CD4-positive, alpha-beta T cell treated with Interleukin-1 beta for 1 hour (primary cell): ENCODE measurements at places on chromosomes 12 and 14.

DNA sequence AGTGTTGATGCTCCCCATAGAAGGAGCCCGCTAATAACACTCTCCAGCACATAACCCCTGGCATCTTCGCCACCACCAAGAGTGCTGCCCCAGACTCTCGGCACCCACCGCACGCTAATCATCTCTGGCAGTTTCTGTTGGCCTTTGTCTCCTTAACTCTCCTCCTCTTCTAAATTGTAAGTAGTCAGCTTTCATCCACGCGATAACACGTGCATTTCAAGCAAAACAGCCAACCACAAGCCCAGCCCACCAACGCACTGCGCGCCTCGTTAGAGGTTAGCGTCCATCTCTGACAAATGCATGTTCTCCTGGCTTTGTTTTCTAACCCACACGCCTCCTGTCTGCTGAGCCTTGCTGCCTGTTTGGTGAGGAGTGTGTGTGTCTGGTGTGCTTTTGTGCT lies 61.1 kb upstream of the RIN3 start:
- DNase-seq: no peak

DNA sequence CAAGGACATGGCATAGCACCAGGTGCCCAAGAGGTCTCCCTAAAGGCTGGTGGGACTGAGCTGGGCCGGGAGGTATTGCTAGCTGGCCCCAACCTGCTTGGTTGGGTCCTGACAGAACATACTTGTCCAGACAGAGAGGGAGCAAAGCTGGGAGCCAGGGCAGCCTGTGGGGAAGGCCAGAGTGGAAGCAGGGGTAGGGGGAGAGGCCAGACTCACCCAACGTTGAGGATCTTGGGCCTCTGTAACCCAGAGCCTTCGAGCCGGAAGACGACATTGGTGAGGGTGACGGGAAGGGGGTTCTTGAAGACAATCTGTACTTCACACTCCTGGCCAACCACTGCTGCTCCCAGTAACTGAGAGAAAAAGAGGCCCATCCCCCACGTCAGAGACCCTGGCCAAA lies 9.0 kb downstream of the TGM1 start:
- DNase-seq: no peak

DNA sequence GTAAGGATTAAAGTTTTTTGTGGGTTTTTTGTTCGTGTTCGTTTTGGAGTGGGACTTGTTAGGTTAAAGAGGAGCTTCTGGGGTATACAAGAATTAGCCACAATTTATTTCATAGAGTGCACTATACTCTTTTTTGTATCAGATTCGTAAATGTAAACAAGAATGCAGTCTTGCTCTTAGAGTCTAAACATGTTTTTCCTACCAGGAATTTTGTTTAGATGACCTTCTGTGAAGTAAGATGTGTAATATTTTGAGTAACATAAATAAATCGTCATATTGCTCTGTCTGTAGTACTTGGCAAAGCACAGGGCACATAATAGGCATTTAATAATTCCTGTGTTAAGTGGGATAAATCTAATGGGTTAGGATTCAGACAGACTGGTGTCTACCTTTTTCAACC lies 9.6 kb downstream of the CNOT2 start:
- DNase-seq: no peak

- no peak for DNase-seq
Measured at GRCh38 chr12:1491983-1492697, 102.2 kb downstream of the FBXL14 start.

GRCh38 chr12:131733874-131734273 lies 23.0 kb downstream of the SFSWAP start:
- DNase-seq: no peak

DNA sequence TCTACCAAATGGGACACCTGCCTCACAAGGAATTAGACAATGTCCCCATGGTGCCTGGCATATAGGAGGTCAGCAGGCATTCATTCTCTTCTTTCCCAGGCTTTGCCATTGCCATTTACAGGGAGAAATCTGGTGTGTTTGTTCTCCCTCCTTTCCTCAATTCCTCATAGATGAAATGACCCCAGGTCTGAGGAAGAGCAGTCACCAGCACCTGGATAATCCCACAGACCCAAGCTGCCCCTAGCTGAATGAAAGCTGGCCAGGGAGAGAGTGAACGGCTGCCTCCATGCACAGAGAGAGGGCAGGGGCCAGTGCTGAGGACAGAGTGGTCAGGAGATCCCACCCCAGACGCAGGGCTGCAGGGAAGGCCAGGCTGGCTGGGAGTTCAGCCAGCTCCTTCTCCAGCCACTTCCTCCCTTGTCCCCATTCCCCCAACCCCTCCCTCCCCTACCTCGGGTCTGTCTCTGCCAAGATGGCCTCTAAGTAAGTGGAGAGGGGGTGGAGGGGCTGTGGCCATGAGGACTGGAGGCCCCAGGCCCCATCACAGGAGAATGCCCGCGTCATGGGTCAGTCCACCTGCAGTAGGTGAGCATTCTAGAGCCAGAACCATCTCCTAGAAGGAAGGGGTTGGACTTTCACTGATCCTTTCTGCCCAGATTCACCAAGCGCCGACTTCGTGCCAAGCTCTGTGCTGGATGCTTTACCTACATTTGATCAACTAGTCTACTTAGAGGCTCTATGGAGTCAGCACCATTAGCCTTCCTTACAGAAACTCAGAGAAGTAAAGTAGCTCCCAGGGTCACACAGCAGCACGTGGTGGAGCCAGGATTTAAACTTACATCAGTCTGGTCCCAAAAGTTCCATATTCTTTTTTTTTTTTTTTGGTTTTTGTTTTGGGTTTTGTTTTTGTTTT lies 2.0 kb upstream of the KRT4 start:
- no peak for DNase-seq

DNA sequence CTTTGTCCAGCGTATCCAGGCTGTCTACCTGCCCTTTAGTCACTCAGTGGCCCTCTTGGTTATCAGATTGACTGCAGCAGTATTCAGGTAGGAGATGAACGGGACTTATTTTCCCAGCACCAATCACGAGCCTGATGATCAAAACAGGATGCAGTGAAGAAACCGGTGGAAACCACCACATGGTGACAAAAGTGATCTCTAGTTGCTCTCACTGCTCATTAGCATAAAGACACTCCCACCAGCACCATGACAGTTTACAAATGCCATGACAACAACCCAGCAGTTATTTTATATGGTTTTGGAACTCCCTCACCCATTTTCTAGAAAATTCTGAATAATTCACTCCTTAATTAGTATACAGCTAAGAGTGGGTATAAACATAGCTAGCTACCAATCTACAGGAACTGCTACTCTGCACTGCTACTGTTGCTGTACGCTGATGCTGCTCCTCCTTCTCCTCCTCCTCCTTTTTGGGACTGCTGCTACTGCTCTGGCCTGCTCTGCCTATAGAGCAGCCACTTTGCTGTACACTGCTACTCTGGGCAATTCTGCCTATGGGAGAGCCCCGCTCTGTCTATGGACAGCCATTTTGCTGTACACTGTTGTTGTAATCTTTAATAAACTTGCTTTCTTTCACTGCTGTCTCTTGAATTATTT lies 142.5 kb upstream of the SSTR1 start:
- DNase-seq: peak; percentile 81

- DNase-seq: no peak
Measured at GRCh38 chr12:124861898-124862676, 1.6 kb downstream of the SCARB1 start.

- DNase-seq: no peak
Measured at GRCh38 chr14:77316872-77317301, 3.8 kb downstream of the POMT2 start.

DNA sequence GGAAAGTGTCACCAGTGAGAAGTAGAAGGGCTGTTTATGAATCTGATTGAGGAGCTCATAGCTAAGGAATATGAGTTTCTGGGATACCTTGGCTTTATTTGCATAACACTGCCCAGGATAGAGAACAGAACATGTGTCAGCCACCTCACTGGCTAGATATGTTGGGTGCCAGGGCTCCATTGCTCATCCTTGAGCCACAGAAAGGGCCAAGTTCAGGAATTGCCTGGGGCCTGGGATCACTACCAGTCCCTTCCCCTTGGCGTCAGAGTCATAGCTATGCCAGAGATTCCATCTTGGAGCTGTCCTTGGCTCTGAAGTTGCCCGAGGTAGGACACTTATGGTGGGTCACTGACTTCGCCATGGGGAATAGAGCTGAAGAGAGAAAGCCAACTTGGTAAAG lies 49.0 kb downstream of the IFT43 start:
- no peak for DNase-seq

- DNase-seq: no peak
Measured at GRCh38 chr14:30084811-30085210, 157.2 kb upstream of the PRKD1 start.

- no peak for DNase-seq
Measured at GRCh38 chr12:1995205-1995896, 8.9 kb downstream of the DCP1B start.

- no peak for DNase-seq
Measured at GRCh38 chr12:117377758-117378157, 16.3 kb upstream of the NOS1 start.

- no peak for DNase-seq
Measured at GRCh38 chr14:77547512-77548180, 49.0 kb upstream of the ISM2 start.

DNA sequence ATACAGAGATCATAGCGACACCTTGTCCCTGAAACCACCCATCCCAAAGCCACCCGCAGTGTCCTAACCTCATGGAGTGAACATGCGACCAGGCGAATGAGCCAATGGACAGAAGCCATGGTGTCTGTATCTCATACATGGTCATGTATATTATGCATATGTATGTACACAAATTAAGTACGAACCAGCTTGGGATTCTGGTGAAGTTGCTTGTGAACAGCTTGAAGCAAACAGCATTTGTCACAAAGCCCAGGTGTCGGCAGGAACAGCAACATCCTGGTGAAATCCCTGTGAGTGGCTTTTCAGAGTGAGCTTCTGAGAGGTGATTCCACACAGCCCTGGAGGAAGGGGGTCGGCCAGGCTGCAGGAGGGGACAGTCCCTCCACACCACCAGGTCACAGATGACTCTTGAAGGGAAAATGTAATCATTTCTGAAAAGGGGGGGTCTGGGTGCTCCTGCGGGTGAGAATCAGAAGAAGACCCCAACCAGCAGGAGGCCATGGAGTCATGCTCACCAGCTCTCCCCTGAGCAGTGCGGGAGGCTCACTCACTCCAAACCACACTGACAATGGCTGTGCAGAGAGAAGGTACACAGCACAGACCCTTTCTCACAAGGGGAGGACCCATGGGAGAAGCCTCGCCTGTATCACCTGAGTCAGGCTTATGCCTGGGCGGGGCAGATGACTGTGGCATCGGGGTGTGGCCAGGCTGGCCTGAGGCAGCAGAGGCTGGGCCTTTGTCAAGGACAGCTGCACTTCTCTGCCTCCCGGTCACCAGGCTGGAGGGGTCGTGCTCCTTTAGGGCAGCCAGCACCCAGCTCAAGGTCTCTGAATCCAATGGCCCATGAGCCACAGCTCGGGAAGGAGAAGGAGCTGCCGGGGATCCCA lies 14.3 kb downstream of the CHGA start:
- DNase-seq: no peak

GRCh38 chr14:45145214-45145613 lies 9.5 kb downstream of the FANCM start:
- no peak for DNase-seq

DNA sequence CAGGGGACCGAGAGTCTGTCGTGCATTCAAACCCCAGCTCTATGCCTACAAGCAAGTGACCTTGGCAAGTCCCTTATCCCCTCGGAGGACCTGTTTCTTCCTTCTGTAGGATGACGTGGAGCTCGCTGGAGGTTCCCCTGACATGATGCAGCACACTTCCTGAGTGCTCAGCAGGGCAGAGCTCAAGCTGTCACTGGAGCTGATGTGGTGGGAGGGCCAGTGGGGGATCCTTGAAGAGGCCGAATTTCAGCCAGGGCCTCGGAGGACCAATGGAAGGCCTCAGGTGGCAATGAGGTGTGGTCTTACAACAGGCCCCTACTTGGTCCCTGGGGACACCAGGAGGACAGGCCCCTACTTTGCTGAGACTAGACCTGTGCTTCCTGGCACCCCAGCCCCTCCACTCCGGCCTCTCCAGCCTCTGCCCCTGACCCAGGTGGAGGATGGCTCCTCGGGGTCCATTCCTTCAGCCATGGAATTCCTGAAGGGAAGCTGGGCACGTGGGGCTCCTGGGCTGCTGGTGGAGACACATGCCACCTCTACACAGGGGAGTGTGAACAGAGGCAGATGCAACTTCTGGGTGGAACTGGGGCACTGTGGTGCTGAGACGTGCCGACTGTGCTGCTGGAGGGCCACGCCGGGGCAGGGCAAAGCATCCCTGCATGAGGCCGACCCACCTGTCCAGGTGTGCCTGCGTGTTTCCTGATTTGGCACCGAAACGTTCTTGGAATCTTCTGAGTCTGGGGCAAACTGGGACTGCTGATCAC lies 18.7 kb upstream of the KIF26A start:
- no peak for DNase-seq

DNA sequence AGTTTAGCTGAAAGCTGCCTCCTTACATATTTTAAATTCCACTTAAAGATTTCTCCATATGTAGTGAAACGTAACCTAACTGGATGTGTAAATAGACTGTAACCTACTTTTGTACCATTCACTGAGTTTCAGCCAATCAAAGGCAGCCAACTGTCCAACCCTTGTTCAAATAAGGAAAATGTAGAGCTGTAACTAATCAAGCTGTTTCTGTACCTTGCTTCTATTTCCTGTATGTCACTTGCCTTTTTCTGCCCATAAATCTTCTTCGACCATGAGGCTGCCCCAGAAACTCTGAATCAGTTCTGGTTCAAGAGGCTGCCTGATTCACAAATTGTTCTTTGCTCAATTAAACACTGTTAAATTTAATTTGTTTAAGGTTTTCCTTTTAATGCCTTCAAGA lies 6.3 kb downstream of the SLC7A8 start:
- DNase-seq: no peak

DNA sequence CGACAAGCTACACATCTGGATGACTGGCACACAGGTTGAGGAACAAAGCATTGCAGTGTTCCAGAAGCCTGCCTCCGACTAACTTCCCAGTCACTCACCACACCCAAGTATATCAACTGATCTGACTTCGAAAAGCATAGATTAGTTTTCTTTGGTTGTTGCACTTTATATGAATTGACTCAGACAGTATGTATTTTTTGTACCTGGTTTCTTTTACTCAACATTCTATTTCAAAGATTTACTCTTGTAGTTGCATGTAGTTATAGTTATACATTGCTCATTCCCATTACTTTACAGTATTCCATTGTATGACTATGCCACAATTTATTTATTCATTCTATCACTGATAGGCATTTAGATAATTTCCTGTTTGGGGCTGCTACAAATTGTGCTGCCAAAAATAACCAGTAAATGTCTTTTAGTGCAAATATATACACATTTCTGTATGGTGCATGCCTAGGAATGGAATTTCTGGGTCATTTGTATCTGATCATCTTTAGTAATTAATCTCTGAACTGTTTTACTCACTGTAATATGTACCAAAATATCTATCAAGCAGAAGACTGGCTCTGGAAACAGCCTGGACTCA lies 17.8 kb downstream of the PLCZ1 start:
- no peak for DNase-seq

GRCh38 chr12:3218228-3219171 lies 141.3 kb downstream of the TSPAN9 start:
- no peak for DNase-seq

GRCh38 chr12:82326905-82327503 lies 31.2 kb downstream of the CCDC59 start:
- DNase-seq: peak; percentile 8

- no peak for DNase-seq
Measured at GRCh38 chr12:132285991-132286681, 43.3 kb downstream of the GALNT9 start.

GRCh38 chr14:50831726-50832168 lies 785 bp upstream of the NIN start:
- no peak for DNase-seq
